H9 (cell line): ENCODE measurements at places on chromosomes 7 and 10.

DNA sequence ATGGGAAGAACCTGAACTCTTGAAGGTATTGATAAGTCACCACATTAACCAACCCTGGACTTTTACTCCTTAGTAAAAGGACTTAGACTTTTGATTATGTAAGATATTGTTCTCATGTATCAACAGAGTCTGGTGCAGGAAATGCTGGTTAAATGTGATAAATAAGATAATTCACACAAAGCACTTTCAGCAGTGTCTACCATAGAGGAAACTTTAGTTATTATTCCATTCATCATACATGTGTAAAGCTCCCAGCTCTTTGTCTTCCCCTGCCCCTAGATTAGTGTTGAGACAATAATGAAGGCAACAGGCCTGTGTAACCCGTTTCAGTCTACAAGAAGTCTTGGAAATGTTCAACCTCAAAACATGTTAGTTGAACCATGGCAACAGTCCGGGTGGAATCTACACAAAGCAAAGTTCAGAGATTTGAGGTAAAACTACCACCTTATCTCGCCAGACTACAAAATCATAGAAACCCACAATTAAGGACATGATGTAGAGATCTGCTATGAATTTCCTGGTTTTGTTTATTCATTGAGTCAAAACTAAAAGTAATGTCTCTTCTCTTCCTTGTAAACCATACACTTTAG lies 109.9 kb upstream of the ADO start:
- DNase-seq = no peak

GRCh38 chr7:137354396-137354795 lies 10.9 kb upstream of the PTN start:
- DNase-seq = no peak

GRCh38 chr10:110344622-110345021 lies 39.9 kb upstream of the SMNDC1 start:
- no peak for DNase-seq

DNA sequence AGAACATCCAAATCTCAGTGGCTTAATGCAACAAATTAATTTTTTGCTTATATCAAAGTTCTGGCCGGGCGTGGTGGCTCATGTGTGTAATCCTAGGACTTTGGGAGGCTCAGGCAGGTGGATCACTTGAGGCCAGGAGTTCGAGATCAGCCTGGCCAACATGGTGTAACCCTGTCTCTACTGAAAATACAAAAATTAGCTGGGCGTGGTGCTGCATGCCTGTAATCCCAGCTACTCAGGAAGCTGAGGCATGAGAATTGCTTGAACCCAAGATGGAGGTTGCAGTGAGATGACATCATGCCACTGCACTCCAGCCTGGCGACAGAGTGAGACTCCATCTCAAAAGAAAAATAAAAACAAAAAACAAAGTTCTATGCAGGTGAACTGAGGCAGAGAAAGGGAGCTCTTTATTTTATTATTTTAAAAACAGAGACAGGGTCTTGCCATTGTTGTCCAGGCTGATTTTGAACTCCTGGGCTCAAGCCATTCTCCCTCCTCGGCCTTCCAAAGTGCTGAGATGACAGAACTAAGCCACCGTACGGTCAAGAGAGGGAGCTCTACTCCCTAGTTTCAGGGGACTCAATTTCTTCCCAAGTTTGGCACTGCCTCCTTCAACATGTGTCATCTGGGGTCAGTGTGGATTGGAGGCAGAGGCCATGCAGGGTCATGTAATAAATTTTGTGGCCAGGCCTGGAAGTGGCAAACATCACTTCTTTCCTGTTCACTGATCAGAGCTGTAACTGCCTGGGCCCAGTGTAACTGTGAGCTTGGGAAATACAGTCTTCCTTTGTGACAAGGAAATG lies 2.4 kb downstream of the ADCK2 start:
- peak; percentile 48 for DNase-seq

- no peak for DNase-seq
Observed at GRCh38 chr7:154296443-154296842, 244.2 kb downstream of the DPP6 start.

DNA sequence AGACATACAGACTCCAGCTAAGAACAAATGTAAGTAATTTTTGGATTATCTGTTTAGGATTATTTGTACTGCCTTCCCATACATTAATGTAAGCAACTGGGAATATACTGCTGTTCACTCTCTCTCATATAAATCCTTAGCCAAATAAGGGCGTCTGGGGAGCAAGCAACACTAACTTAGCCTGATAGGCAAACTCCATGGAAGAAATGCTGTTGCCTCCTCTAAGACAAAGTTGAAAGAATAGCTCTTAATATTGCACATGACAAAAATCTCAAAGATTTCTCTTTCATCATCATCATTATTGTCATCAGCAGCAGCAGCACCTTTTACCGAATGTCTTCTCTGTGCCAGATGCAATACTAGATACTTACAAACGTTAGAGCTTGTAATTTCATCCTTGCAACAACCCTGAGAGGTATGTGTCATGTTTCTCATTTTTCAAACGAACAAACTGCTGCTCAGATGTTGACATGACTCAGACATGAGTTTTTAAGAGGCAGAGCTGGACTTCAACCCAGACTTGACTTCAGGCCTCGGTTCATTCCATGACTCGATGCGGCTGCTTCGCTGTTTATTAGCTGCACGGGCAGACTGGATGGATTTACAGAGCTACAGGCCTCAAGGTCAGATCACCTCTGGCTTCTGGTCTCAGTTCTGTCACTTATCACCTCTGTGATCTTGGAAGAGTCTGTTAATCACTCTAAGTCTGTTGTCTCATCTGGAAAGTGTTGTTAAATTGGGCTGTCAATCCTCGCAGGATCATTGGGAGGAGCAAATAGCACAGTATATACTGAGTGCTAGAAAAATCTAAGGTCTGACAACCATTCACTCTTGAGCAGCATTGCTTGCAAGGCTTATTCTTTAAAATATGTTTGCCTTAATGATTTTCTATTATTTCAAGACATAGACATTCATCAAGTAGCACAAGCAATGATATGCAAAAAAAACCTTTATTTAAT lies 126.3 kb upstream of the CELF2 start:
- DNase-seq = no peak

GRCh38 chr10:97095701-97096260 lies 90.0 kb downstream of the SLIT1 start:
- no peak for DNase-seq

GRCh38 chr7:4959306-4959705 lies 319 bp upstream of the MMD2 start:
- no peak for DNase-seq

- DNase-seq = no peak
Observed at GRCh38 chr7:7157177-7157886, 25.0 kb upstream of the C1GALT1 start.

GRCh38 chr7:139745678-139746143 lies 32.1 kb downstream of the HIPK2 start:
- DNase-seq = no peak
